ENCODE measurements at places on chromosomes 2 and 18.

GRCh38 chr18:24922491-24922890 lies 429.5 kb downstream of the ZNF521 start:
- DNase-seq = no peak

- DNase-seq = no peak
Observed at GRCh38 chr18:36355511-36355910, 58.0 kb downstream of the FHOD3 start.

DNA sequence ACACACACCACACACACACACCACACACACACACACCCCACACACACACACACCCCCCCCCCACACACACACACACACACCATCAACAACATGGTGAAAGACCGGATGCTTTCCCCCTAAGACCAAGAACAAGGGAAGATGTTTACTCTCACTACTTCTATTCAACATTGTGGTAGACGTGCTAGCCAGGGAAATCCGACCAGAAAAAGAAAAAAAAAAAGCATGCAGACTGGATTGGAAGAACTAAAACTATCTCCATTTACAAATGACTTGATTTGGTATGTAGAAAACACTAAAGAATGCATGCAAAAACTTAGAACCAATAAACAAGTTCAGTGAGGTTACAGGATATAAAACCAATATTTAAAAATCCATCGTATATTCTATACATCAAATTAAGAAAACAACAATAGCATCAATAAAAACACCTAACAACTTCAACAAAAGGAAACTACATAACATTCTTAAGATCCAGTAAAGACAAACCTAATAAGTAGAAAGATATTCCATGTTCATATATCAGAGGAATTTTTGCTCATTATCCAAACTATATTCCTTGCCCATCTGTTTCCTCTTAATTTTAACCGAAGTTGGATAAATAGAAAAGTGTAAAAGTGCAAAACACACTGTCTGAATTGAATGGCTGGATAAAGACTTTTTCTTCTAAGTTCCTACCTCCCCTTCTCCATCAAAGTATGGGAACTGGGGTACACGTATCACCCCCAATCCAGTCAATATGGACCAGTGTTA lies 51.5 kb upstream of the RNU4ATAC start:
- no peak for DNase-seq

DNA sequence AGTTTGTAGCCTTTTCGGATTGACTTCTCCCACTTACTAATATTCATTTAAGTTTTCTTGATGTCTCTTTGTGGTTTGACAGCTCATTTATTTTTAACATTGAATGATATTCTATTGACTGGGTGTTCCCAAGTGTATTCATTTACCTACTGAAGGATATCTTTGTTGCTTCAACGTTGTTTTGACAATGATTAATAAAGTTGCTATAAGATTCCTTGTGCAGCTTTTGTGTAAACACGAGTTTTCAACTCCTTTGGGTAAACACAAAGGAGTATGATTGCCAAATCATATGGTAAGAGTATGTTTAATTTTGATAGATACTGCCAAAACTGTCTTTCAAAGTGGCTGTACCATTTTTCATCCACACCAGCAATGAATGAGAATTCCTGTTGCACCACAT lies 1200.9 kb downstream of the DSC3 start:
- no peak for DNase-seq

GRCh38 chr2:69926849-69927515 lies 12.1 kb downstream of the MXD1 start:
- no peak for DNase-seq

- no peak for DNase-seq
Observed at GRCh38 chr18:523561-523960, 23.1 kb upstream of the COLEC12 start.

GRCh38 chr2:204749319-204749718 lies 204.0 kb downstream of the PARD3B start:
- no peak for DNase-seq

DNA sequence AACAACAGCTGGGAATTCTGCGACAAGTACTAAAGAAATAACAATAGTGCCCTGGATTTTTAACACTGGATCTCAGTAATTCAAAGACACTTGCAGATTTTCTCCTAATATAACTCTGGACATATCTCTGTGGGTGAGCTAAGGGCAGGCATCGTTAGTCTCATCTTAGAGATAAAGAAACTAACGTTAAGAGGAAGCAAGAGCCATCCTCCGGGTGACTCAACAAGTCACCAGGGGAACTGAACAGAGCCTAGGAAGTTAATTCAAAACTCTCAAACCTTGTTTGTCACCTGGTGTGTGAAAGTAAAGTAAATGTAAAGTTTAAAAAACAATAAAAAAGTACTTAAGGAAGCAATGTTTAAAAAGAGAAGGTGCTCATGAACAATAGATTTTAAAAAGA lies 41.6 kb upstream of the NRP2 start:
- DNase-seq = no peak

GRCh38 chr18:76720683-76721082 lies 101.7 kb upstream of the ZNF236 start:
- no peak for DNase-seq

DNA sequence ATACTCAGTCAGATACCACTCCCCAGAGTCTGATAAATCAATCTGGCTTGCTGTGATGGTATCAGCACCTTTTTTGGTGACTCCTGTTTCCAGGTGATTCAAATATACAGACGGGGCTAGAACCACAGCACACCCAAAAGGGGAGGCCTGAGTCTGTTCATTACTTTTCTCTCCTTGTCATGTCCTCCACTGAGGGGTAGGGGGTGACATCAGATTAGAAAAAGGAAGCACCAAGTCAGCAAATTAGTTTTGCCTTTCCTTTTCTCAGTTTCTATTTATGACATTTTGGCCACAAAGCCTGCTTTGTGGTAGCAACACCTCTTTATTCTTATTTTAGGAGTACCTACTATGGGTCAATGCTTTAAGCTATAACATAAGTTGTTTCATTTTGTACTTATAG lies 127.4 kb downstream of the CCDC102B start:
- DNase-seq = no peak

GRCh38 chr2:113084249-113085000 lies 16.7 kb downstream of the IL1F10 start:
- DNase-seq = no peak

DNA sequence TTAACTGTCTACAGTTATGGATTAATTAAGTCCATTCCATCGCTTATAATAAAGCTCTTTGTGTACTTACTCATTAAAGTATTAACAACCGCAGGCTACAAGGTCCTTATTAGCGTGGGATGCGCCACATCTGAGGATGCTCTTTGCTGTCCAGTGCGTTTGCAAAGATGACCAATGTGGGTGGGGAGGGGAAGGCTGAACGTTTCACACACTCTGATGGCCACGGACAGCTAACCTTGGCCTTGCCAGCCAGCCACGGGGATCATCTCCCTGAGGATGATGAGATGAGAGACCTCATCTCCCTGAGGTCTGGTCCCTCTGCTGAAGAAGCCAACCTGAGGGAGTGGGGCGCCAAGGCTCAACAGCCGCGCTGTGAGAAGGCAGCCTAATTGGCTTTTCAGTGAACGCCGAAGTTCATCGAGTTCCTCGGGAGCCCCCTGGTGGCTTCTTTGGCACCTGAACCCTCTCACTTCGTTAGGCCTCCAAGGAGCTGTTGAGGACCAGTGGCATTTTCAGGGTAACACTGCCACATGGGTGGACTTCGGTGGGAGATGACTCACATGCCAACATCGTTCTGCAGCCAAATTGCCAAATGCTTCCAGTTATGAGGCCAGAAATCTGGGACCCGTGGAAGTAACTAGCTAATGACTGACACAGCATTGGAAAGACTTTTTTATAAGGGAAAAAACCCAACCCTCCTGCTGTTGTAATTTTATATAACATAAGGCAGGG lies 69.3 kb upstream of the SEC11C start:
- peak; percentile 61 for DNase-seq

DNA sequence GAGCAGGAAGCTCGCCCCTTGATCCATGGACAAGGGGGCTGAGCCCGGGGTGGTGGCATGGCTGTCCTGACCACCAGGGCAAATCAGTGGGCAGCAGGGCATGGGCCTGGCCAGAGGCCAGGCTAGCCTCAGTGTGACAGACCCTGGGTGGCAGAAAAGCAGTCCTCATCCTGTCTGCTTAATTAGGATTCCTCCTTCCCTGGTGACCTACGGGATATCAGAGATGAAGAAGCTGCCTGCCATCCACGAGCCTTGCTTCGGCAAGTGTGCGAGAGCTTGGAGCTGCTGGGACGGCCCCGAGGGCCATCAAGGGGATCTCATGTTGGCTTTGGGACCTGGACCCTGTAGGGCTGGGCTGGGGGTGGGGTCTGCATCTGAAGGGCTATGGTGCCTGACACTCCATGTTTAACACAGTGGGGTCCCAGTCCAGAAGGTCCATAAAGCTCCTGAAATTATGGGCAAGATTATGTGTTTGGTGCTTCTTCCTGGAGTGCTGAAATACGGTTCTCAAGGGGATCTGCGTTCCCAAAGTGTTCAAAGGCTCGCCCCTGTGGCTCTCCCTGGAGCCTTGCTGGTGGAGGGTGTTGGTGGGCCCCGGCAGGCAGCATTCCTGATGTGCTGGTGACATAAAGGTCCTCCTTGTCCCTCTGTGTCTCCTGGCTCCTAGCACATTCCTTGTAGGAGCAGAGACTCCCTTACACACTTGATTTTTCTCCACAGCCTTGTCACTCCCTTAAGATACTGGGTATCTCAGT lies 52.6 kb downstream of the KCNIP3 start:
- DNase-seq = no peak

DNA sequence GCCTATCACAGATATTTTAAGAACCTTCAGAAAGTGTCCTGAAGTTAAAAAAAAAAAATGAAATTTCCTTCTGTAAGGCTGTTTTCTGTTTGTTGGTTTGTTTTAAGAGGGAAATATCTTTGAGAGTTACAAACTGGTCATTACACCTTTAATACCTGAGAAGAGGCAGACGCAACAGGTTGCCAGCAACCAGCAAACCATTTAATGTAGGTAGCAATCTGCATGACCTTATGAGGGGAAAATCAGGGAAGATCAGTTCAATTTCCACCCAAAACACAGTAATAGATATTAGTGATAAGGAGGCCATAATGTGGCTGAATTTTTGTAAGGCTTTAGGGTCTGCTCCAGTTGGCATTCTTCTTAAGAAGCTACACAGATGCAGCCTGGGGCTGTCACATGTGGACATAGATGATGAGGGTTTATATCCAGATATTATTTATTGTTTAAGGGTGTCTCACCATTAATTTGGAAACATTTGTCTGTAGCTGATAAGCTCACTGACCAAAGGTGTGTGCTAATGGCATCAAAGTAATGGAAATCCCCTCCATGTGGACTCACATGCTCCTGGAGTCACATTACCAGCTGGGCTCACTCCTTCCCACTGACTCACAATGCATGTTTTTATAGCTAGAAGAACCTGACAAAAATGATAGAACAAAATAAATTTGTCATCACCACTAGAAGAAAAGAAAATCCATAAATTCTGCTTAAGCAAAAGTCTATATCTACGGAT lies 83.5 kb upstream of the DTNA start:
- DNase-seq = no peak

DNA sequence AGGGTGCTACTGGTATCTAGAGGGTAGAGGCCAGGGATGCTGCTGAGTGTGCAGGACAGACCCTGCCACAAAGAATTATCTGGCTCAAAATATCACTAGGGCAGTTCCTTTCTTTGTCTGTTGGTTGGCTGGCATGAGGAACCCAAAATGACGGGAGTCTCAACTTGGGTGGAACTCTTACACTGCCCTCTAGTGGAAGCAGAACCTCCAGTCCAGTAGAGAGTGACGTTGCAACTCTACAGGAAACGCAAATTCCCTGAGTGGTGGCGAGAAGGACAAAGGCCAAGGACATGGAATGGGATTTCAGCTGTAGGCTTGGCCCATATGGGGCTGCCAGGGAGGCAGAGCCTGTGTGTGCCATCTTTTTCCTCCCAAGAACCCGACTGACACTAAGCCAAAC lies 47.1 kb downstream of the COPS8 start:
- no peak for DNase-seq

GRCh38 chr18:35186291-35187034 lies 54.4 kb upstream of the ZNF397 start:
- no peak for DNase-seq

DNA sequence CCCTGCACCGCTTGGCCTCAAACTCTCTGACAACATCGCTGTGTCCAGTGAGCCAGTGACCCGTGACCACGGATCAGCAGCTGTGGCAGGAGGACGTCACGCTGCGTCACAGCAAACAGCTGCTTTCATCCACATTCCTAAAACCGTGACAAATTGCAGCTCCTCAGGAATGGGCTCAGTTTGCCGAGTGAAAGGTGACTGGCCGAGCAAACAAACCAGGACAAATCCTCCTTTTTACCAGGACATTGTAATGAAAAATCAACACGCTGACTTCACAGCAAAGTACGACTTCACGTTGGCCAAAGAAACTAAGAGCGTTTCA lies 57.6 kb downstream of the PXDN start:
- no peak for DNase-seq

DNA sequence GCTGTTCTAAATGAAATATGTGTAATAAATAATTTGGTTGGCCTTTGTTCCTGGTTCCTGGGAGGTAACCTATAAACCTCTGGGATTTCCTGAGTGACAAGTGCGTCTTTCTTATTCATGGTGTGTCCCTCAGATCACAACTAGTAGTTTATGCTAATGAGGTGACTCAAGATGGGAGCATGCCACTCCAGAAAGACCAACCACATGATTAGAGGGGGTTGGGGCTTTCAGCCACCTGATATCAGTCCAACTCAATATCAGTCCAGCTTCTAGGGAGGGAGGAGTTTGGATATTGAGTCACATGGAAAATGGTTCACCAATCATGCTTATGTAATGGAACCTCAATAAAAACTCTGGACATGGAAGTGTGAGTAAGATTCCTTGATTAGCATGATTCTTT lies 96.6 kb downstream of the QPCT start:
- DNase-seq = no peak

DNA sequence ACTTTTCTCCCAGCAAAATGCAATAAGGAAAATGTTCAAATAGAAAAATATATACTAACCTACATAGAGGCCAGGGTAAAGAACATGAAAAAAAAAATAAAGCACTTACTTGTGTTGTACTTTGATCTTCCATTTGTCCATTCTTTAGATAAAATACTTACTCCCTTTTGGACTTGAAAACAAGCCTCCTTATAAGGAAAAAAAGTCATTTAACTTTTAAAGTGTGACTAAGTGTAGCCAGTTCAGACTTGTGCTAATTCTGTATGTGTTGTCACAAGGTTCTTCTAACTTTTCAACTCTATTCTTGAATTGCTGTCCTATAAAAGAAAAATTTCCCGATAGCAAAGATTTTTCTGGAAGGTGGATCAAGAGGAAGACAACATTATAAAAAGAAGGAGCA lies 23.2 kb downstream of the SLC40A1 start:
- DNase-seq = no peak

DNA sequence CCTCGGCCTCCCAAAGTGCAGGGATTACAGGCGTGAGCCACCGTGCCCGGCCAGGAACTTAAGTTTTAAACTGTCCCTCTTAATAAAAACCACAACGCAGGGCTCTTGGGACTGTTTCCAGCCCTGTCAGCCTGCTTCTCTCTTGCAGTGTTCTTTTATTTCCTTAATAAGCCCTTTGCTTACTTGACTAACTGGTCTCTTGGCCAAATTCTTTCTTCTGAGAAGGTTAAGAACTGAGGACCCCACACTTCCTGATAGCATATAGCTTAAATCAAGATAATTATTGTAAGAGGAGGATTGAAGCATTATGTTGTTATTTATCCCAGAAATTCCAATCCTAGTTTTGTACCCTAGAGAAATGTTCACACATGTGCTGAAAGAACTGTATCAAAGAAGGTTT lies 128.2 kb upstream of the UXS1 start:
- no peak for DNase-seq

- DNase-seq = no peak
Observed at GRCh38 chr2:233700028-233700635, 7.4 kb downstream of the UGT1A6 start.
